Lung (tissue), 17 donors: ENCODE measurements at places on chromosomes 1 and 21. TPM values are rescaled to one million over a fixed set of nuclear protein-coding genes. Genes with fewer than 3 reads are reported as not detected.

KIF26B gene
- total RNA-seq: 2.7 TPM

ETV3L gene
- not detected for total RNA-seq

NECTIN4 gene
- 11.7 TPM for total RNA-seq

DNAH14 gene
- 61.3 TPM for total RNA-seq

CTSK gene
- total RNA-seq: 25.7 TPM
